ENCODE measurements at places on chromosomes 5 and 9. TPM values are rescaled to one million over a fixed set of nuclear protein-coding genes. Genes with fewer than 3 reads are reported as not detected.

Gene SMIM33
- total RNA-seq, result not detected

Gene PCDHGA5
- 1.2 TPM for total RNA-seq

Gene BAAT
- total RNA-seq, result not detected

Gene ARHGEF28
- total RNA-seq, result 58.8 TPM

Gene FOXD4L4
- not detected for total RNA-seq

Gene KLF9
- total RNA-seq, result 34.3 TPM

Gene COL15A1
- total RNA-seq, result 86.3 TPM

Gene TGFBR1
- total RNA-seq, result 25.5 TPM

Gene KCTD16
- total RNA-seq, result 0.41 TPM

Gene OR1J2
- total RNA-seq, result not detected

Gene RAPGEF1
- total RNA-seq, result 64.4 TPM

Gene GLDC
- 1.3 TPM for total RNA-seq

Gene PCDHB8
- 3.7 TPM for total RNA-seq

Gene CD72
- 2.0 TPM for total RNA-seq

Gene SARDH
- total RNA-seq, result 7.9 TPM

Gene MEF2C
- 64.8 TPM for total RNA-seq

Gene CD74
- total RNA-seq, result 2,579 TPM

Gene ABCA1
- 99.4 TPM for total RNA-seq

Gene SEMA6A
- 171 TPM for total RNA-seq

Gene NDFIP1
- total RNA-seq, result 313 TPM

Gene PPP2R2B
- total RNA-seq, result 4.3 TPM

Gene SLC12A2
- 21.5 TPM for total RNA-seq

Gene WDR31
- total RNA-seq, result 3.8 TPM

Gene EXD3
- total RNA-seq, result 30.0 TPM

Gene IL4
- total RNA-seq, result not detected

Gene PCDHGC4
- 2.8 TPM for total RNA-seq

Gene PCDHB11
- 2.6 TPM for total RNA-seq

Gene SLC6A7
- total RNA-seq, result not detected

Gene ZNF883
- total RNA-seq, result not detected

Data from adrenal gland (tissue), 19 donors.